NCI-H1436 treated with DMSO at 0.1 percent for 48 hours (cell line): ENCODE measurements at places on chromosomes 2 and 18.

DNA sequence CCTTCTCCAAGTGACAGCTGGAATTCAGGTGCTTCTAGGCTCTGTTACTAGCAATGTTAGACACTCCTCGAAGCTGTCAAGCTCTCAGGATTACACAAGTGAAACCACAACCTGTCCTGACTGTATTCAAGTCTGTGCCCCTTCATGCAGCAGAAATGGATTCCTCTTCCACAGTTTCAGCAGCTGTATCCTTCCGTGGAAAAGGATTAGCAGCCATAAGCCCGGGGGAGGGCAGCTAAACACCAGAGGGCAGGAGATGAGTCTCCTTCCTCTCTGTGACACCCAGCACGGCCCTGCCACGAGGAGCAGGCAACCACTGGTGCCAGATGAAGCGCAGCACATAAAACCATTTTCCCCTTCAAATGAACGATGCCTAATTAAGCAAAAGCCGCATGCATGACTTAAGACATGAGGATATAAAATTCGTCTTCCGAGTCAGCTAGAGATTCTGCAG is 1.2 kb downstream of the ST3GAL5 start:
- DNase-seq, result no peak

DNA sequence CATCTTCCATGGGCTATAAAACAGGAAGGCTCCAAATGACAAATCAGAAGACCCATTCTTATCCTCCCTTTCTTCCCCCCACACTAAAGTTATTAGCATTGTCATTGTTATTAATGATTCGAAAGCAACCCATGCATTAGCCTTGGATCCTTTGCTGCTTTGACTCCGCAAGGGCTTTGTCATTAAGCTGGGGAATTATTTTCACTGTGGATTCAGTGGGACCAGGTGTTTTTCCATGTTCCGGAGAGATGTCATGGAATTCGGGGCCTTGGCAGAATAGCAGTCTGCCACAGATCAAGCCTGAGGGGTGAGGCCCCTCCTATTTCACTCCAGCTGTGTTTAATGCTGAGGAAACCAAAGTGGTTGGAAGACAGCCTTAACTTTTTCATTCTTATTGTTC is 357.1 kb downstream of the EN1 start:
- no peak for DNase-seq

DNA sequence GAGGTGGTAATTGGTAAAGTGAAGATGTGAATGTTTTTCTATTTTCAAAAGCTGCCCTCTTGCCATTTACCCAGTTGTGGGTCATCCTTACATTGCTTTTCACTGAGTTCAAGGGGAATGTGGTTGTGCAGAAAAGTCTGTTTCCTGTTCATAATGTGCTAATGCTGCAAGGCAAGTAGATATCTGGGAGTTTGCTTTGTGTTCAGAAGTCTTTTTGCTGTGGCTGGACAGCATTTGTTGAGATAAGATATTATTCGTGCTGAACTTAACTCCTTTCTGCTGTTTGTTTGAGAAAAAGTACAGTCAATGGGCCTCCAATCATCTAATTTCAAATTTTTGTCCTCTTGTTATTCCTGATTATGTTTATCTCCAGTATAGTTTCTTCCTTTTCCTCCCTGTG is 263.2 kb downstream of the LTBP1 start:
- no peak for DNase-seq

- no peak for DNase-seq
These were observed 221.7 kb downstream of the PHLPP1 start for GRCh38 chr18:62937065-62937464.

- DNase-seq, result no peak
These were observed 59.4 kb upstream of the MSTN start for GRCh38 chr2:190121971-190122370.
